Motor neuron (in vitro differentiated cells): ENCODE measurements at places on chromosomes 6 and 20. TPM values are rescaled to one million over a fixed set of nuclear protein-coding genes. Genes with fewer than 3 reads are reported as not detected.

DNA sequence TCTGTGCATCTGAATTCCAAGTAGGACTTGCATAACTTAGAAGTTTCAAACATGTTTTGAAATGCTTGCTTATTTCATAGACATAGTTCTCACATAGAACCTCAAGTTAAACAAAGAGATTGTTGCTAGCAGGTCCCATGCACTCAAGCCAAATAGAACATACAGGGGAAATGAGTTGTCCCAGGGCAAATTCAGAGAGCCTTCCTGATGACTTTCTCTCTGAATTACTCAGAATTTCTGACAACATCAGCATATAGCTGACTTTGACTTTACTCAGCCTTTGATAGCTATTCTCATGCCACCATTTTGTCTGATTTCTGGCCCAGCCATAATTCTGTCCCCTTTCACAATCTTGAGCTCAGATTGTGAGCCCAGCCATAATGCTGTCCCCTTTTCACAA is 333.2 kb upstream of the PLCB4 start:
- ATAC-seq, result no peak

DNA sequence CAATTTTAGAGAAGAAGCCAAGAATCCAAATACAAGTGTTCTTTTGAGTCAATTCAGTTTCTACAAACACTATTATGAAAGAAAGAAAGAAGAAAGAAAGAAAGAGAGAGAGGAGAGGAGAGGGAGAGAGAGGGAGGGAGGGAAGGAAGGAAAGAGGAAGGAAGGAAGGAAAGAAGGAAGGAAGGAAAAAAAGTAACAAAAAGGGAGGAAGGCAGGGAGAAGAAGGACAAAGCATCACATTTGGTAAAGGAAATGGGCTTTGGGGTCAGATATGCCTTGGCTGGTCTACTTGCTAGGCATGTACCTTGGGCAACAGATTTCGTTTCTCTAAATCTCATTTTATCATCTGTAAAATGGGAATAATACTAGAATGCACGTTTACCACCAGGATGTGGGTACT is 49.4 kb upstream of the BCAS1 start:
- no peak for ATAC-seq

DNA sequence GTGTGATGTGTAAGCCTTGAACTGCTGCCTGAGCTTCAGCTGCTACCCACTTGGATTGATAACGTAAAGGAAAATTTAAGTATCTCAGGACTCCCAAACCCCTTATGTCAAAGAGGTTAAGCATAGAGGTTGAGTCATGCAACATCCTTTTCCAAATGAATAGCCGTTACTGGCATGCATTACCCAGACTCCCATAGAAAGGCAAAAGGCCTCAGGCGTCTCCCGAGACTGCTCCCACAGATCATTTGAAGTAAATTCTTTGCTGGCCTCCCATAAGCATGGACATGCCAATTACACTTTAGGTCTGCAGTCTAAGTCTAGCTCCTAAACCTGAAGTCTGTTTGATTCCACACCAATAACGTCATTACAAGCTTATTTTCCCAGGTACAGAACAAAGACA is 14.7 kb downstream of the IPCEF1 start:
- no peak for ATAC-seq

DNA sequence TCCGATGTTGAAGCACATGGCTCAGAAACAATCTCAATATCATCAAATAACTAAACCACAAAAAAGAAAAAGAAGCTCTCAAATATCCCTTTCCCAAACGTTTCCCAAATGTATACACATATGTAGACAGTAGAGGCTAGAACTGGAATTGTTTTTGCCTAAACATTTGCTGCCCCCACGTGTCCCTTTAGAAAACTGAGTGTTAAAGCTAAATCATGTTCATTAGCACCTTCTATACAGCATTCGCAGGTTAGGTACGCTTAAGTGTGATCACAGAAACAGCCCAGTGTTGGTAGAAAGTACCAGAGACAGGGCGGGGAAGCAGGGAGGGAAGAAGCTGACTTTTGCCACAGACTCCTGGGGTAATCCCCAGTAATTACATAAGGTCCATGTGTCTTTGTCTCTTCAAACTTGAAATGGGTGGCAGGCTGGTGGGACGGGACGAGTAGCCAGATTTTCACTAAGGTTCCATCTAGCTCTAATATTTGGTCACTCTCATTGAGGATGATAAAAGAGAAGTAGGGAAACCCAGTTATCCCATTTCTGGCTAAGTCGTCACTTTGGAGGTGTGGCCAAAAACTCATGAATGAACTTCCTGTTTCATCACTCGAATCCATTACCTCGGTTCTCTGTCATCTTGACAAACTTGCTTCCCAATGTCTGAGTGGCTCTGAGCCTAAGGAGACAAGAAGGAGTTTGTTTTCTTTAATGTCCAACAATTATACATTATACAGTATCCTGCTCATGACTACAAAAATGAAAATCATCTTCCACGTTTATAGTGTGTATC is 15.0 kb upstream of the TFAP2A start:
- peak; percentile 38 for ATAC-seq

DNA sequence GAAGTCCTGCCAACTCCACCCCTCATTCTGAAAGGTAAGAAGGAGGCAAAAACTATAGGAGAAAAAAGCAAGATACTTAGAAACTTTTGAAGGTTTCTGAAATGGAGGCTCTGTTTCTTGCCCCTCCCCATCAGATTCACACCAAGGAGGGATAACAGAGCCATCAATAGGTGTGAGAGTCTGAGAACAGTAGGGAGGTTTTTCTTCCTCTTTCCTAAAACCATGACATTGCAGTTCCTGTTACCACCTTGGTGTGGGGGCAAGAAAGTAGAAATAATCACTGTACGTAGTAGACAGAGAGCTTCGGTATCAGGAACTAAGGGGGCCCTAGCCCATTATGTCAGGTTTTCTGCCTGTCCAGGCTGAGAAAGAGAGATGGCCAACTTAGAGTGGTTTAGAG is 333.3 kb upstream of the SYNCRIP start:
- ATAC-seq, result no peak

GRCh38 chr6:81940451-81940985 is 188.0 kb upstream of the TENT5A start:
- no peak for ATAC-seq

DNA sequence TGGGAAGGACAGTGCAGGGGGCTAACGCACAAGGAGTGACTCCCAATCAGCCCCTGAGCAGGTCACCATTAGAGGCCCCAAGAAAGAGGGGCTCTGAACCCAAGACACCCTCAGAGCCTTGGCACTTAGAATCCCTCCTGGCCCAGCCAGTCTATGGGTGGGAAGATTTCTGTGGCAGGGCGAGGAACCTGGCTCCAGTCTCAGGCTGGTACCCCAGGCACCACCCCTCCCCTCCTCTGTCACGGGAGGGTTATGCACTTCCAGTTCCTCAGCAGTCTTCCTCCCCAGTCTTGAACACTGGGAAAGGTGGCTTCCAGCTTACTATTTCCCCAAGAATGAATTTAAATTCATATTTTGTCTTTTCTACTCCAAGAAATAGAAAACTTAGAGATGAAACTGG is 27.6 kb upstream of the SSTR4 start:
- no peak for ATAC-seq

DNA sequence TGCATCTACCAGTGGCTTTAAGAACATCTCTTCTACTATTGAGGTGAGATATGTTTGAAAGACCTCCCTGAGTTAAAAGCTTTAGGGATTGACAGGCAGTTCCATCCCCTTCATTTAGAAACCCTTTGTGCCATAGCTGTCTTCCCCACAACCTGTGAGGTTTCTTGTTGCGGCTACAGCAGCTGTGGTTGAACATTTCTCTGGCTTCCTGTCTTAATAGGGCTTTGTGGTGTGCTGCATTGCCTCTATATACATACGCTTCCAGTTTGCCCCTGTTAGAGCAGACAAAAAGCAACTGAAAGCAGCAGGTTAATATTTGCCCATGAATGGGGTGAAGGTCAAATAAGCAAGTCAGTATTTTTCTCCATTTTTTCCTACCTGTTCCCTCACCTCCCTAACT is 210.2 kb downstream of the TMEM200A start:
- no peak for ATAC-seq

- no peak for ATAC-seq
Observed at GRCh38 chr6:92114091-92114675, 1305.2 kb downstream of the EPHA7 start.

DNA sequence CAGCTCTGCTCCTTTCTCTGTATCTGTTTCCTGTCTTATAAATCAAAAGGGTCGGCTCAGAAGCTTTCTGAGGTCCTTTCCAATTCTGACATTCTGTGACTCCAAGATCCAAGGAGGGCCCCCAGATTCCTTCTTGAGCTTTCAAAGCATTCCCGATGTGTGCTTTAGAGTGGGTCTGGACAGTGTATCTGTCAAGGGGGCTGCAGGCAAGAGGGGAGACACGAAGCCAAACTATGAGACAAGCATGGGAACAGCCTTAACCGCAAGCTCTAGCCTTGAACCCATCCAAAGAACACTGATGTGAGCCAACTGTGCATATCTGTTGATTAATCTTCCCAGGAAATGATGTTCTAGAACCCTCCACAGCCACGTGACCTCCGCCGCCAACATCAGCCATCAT is 73.8 kb downstream of the TSHZ2 start:
- ATAC-seq, result no peak

- ATAC-seq, result no peak
Observed at GRCh38 chr6:32580593-32580992, 9.1 kb downstream of the HLA-DRB1 start.

DNA sequence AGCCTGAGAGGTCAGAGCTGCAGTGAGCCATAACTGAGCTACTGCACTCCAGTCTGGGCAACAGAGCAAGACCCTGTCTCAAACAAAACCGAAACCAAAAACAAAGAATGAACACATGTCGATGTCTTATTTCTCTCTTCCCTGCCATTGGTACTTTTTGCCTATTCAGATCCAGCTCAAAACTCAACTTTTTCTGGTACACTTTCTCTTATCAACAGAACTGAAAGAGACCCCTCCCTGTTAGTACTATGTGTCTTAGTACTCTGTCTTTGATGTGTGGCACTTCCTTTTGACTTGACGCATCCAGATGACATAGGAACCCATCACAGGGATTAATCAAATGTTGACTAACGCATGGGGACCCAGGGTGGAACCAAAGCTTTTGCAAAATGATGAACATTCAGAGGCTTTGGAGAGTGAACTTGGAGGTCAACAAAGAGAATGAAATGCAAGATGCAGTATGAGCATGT is 44.8 kb downstream of the AKAP12 start:
- ATAC-seq, result no peak

- ATAC-seq, result peak; percentile 65
Observed at GRCh38 chr6:71248306-71248765, 40.3 kb upstream of the OGFRL1 start.

- ATAC-seq, result no peak
Observed at GRCh38 chr20:62607366-62608217, 34.7 kb upstream of the SLCO4A1 start.

TUBB2B gene
- total RNA-seq, result 8.7 and 12.0 TPM in 2 replicates

MRPS18A gene
- 71.2 and 75.1 TPM in 2 replicates for total RNA-seq

ZNF165 gene
- 0.71 and 0.97 TPM in 2 replicates for total RNA-seq

PPP1R14C gene
- total RNA-seq, result 6.5 and 11.3 TPM in 2 replicates

PLCB4 gene
- 11.5 and 20.0 TPM in 2 replicates for total RNA-seq

OR2J2 gene
- total RNA-seq, result 0.21 TPM in 1 of 2 replicates, not detected in the other
